NCI-H748 treated with DMSO at 0.1 percent for 48 hours (cell line): ENCODE measurements at places on chromosomes 12 and 14.

GRCh38 chr12:58931518-58931917 is 11.2 kb upstream of the LRIG3 start:
- DNase-seq, result no peak

- DNase-seq, result no peak
Measured at GRCh38 chr12:123071099-123071800, 79.6 kb downstream of the PITPNM2 start.

GRCh38 chr14:74018174-74018585 is 908 bp downstream of the ENTPD5 start:
- DNase-seq, result no peak

- peak; percentile 36 for DNase-seq
Measured at GRCh38 chr12:64824500-64825142, at the start of gene TBC1D30. TSS of gene TBC1D30 (plus strand) at chr12:64824647. CDS start at chr12:64824880, 233 bp downstream.

DNA sequence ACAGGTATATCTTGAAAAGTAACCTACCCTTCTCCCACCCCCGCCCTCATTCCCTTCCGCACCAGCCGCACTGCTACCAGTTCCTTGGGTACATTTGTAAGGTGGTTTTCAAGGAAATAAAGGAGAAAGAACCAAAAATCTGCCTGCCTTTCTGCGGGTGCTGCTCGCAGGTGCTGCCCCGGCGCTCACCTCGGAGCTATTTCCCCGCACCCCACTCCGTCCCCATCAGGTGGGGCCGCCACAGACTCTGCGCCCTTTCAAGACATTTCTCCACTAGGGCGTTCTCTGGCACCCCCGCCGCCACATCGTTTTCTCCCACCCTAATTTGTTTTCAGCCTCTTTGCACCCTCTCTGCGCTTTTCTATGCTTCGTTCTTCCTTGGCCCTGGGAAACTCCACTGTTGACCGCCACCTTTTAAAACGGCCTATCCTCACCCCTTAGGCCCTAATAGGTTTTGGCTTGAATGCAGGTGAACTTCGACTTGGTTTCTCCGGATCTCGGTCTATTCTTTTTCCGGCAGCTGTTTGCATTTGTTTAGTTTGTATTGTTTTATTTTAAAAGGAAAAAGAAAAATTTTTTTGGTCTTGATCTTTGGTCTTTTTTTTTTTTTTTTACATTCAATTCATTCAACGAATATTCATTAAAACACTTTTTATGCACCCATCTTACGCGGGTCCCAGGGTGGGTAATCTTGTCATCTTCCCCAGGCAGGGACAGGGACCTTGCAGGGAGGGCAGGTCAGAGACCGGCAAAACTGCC is 3.0 kb downstream of the VSX2 start:
- DNase-seq, result no peak

DNA sequence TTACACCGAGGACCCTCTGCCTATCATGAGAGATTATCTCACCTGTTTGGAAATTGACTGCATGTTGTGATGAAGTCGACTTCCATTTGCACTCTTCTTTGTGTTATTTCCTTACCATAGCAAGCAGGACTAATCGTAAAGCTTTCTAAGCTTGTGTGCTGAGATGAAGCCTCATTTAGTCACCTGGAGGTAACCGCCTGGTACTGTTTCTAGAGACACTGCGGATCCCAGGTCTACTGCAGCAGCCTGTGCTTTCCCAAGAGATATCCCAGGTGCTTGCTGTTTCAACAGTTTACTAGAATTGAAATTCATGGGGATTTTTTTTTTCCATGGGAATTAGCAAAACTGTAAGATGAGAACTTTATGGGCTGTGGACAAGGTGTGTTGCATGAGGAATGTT is 131.8 kb downstream of the PTPRR start:
- DNase-seq, result no peak

- DNase-seq, result no peak
Measured at GRCh38 chr12:31491841-31492598, 98.9 kb downstream of the DENND5B start.

- no peak for DNase-seq
Measured at GRCh38 chr12:111245701-111246476, 123.0 kb downstream of the PHETA1 start.

- no peak for DNase-seq
Measured at GRCh38 chr14:56810836-56811592, 735 bp upstream of the OTX2 start.

- peak; percentile 59 for DNase-seq
Measured at GRCh38 chr14:32077081-32078022, at the start of gene ARHGAP5. TSS of gene ARHGAP5 (plus strand) at chr14:32077304. CDS start at chr14:32090670, 13,366 bp downstream.
